ENCODE measurements at places on chromosomes 5 and 9.

DNA sequence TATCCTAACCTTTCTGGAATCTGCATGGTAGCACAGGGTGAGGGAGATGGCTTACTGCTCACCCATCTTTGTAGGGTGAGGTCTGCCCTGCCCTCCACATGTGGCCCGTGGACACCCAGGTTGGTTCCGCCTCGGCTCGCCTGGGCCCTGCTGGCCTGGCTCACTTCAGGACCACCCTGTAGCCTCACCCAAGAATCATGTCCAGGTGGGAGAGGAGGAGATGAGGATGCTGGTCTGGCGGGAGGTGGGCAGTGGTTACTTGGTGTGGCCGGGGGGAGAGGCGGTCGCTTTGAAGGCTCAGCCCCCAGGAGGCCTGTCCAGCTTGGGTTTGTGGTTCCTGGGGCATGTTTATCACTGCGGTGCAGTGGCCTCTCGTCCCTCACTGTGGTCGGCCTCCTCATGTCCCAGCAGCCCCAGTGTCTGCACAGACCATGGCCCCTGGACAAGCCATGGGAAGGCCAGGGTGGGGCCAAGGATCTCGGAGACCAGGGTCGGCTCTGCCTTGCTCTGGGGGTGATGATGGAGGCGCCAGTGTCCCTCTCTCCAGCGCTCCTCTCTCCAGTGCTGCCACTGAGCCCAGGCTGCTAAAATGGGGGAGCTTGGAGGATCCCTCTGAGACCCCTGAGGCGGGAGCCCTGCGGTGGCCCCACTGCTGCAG, 4.6 kb downstream of the OBP2B start:
- no peak for DNase-seq

DNA sequence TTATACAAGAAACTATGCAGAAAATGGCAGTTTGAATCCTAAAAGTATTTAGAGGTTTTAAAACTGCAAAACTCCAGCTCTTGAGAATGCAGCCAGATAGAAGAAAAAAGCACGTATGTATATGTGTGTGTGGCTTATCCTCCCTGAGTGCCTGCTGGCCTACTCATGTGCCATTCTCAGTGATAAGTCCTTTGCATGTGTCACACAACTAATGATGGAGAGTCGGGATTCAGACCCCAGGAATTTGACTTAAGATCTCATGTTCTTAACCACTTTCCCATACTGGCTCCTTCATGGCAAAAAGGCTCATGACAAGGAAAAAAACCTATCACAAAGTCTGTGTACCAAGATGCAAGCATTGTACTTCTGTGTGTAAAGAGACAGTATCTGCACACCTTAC, 26.6 kb downstream of the SMARCA2 start:
- no peak for DNase-seq

DNA sequence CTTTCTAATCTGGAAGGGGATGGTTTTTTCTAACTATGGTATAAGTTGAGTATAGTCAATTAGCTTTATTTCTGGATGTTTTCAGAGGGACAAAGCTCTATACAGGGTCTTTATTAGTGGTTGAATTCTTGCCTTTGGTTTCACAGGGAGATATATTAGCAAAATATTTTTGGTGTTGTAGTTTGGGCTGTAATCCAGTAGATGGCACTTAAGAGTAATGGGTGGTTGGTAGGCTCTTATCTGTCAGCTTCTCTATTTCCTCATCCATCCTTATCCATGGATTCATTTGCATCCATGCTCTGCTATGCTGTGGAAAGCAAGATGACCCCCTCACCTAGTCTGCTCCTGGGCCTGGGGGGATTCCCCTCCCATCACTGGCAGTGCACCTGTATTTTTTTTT, 363.6 kb upstream of the CYLC2 start:
- DNase-seq: peak; percentile 21

- DNase-seq: no peak
Observed at GRCh38 chr5:111068213-111068612, 3.3 kb upstream of the TSLP start.

DNA sequence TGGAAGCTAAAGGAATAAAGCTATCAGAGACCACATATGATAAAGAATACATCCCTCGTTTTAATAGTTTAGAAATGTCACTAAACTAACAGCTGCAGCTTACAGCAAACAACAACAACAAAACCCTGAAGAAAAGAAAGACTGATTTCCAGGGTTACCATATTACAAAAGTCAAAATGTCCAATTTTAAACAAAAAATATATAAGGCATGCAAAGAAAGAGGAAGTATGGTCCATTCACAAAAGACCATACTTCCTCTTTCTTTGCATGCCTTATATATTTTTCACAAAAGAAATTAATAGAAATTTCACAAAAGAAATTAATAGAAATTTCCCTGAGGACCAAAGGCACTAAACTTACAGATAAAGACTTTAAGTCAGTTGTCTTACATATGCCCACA, 354.2 kb downstream of the ARL15 start:
- DNase-seq: peak; percentile 11

GRCh38 chr9:118281772-118282171, 577.6 kb downstream of the TLR4 start:
- DNase-seq: no peak

- DNase-seq: no peak
Observed at GRCh38 chr5:178078197-178079010, 34.9 kb upstream of the N4BP3 start.

DNA sequence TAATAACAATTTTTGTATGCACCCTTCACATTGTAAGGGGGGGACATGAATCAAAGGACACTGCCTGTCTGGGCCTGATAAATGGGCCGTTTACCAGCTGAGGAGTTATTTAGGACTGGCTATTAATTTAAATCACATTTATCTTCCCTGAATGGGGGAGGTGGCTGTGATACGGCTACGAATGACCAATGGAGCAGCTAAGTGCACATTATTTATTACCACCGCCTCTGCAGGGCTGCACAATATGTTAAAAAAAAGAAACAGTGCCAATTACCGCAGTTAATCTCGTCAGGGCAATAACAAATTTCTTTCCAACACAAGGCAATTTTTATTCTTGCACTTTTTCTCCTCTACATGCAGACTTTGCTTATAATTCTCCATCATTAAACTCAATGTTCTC, 318.4 kb downstream of the IRX2 start:
- no peak for DNase-seq

- no peak for DNase-seq
Observed at GRCh38 chr9:79800578-79800977, 228.8 kb downstream of the TLE4 start.

DNA sequence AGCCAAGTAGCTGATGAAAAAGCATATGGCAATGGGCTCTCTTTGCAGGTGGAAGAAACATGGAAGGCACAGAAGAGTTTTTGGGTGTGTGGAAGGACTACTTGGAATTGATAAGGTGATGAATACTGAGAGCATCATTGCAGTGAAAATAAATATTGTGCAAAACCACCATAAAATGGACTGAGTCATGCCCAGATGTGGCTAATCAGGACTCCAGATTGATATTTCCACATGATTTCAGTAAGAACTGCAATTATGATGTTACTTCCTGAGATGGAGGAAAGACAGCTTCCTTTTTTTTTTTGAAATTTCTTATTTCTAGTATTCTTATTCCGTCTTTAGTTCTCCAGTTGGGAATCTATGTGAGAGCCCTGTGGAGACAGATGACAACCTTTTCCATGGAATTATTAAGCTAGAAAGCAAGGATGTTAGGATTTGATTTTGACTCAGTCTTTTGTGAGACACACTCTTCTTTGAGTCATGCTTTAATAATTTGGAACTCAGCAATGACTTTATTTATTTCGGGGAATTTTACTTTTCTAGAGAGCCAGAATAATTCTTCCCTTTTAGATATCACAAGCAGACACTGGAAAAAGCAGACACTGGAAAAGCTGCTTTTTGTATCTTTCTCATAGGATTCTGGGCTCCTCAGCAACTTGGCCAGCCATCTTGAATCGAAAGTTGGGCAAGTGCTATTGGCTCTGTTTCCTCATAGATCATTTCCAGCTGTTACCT, 94.2 kb upstream of the VCAN start:
- DNase-seq: peak; percentile 76

DNA sequence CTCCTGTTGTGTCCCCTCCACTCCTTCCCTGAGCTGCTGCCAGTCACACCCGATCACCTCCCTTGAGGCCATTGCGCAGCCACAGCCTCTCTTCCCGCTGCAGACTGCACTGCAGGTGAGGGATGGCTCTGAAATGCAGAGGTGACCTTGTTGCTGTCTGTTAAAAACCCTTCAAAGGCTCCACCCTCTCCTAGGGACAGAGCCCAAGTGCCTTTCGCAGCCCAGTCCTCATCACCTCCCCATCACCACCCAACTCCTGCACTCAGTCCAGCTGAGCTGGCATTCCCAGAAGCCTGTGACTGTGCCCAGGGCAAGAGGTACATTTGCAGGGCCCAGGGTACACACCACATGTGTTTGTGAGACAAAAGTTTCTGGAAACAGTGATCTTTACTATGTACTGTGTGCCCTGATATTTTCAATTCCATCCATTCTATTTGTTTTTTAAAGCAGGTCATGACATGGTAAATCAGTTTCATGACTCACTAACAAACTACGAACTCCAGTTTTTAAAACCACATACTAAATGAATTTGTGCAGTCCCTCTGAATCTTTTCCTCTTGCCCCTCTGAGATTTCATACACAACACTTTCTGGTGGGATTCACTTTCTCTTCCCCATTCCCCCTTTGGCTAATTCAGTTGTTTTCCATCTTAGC, 73.0 kb upstream of the SPOCK1 start:
- DNase-seq: no peak

- DNase-seq: no peak
Observed at GRCh38 chr5:7047511-7048261, 334.5 kb downstream of the TENT4A start.

GRCh38 chr9:126926364-126926763, 11.8 kb downstream of the RALGPS1 start:
- no peak for DNase-seq

DNA sequence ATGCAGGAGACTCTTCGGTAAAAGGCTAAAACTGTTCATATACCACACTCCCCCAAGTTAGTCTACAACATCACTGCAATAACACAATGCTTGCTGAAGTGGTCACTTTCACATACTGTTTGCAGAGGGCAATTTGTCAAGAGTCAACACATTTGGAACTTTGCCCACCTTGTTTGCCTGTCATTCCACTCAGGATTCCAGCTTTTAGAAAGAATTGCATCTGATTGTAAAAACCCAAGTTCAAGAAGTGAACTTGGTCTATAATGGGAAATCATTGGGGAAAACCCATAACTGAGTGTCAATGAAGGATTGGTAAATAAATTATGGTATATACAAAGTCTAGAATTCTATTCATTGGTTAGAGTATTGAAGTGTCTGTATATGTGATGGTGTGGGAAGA, 120.5 kb downstream of the GADD45G start:
- DNase-seq: peak; percentile 67

DNA sequence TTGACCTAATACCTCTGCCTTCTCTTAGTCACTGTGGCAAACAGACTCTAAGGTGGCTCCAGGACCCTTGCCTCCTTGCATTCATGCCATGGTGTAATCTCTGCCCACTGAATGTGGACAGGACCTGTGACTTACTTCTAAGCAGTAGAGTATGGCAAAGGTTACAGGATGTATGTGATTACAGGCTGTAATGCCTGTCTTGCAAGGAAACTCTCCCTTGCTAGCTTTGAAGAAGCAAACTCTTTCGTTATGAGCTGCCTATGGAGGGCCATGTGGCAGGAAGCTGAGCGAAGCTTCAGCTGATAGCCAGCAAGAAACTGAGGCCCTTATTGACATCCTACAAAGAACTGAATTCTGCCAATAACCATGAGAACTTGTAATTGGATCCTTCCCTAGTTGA, 103.3 kb upstream of the HMHB1 start:
- DNase-seq: no peak

GRCh38 chr5:8081179-8081578, 212.2 kb downstream of the MTRR start:
- DNase-seq: no peak

DNA sequence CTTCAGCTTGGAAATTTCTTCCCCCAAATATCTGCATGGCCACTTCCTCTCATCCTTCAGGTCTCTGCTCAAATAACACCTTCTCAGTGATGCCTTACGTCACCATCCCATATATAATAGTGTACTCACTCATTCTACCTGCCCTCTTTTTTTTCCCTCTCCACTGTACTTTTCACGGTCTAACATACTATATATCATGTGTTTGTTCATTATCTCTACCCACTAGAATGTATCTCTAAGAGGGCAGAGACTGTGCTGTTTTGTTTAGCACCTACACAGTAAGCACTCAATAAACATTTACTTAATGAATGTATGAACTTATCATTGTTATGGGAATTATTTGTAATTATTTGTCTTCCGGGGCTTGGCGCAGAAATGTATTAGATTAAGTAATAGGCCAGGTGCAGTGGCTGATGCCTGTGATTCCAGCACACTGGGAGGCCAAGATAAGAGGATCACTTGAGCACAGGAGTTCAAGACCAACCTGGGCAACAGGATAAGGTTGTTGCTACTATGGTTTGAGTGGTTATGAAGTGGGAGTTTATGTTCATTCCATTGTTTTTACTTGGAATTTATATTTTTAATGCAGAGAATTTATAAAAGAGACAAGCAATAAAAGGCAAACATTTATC, 6.0 kb upstream of the IL13 start:
- no peak for DNase-seq

GRCh38 chr5:133079048-133079447, 27.2 kb downstream of the HSPA4 start:
- no peak for DNase-seq

GRCh38 chr5:140108093-140109017, 5.6 kb upstream of the PURA start:
- peak; percentile 11 for DNase-seq

DNA sequence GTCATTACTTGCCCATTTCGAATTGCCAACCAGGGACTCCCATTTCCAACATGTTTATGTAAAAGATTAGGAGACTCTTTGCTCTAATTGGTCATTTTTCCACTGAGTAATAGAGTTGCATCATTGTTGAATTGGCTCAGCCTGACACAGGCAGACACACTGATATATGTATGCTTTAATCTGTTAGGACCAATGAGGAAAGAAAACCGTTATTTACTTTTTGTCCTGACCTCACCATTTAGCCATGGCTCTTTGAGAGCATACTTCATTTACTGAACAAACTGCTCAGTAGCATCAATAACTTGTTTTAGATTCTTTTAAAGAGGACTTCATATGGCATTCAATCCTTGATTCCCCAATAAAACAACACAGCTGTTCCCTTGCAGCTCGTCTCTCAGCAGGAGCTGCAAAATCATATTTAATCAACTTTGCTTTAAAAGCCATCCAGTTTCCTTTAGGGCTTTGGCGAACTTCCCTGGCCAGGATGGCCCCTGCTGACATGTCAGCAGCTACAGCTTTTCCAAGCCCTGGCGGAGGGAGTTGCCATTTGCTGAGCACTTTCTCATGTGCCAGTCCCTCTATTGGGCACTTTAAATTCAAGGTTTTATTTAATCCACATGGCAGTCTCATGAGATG, 251.5 kb upstream of the TNC start:
- no peak for DNase-seq

GRCh38 chr5:69364414-69364813, 4.9 kb downstream of the AK6 start:
- DNase-seq: peak; percentile 12

GRCh38 chr9:120619751-120620655, 40.0 kb upstream of the CDK5RAP2 start:
- peak; percentile 81 for DNase-seq

- DNase-seq: no peak
Observed at GRCh38 chr9:9905736-9906135, 707.1 kb downstream of the PTPRD start.

GRCh38 chr5:109689740-109690241, at the start of gene MAN2A1:
Gene MAN2A1 (plus strand): TSS chr5:109689927. CDS start chr5:109690418, 491 bp downstream.
- DNase-seq: peak; percentile 67

GRCh38 chr5:65825408-65826328, 100.7 kb upstream of the ERBIN start:
- DNase-seq: peak; percentile 51

GRCh38 chr9:126301985-126302603, 24.5 kb upstream of the MVB12B start:
- peak; percentile 65 for DNase-seq

- DNase-seq: no peak
Observed at GRCh38 chr5:170920196-170920595, 58.4 kb downstream of the RANBP17 start.
